ENCODE measurements at places on chromosomes 13 and 19. TPM values are rescaled to one million over a fixed set of nuclear protein-coding genes. Genes with fewer than 3 reads are reported as not detected.

The COMP gene
- total RNA-seq, result not detected

The SLC10A2 gene
- not detected for total RNA-seq

The ZNF559 gene
- total RNA-seq, result 13.5 TPM

The PROZ gene
- total RNA-seq, result not detected

The CEACAM4 gene
- not detected for total RNA-seq

The SARS2 gene
- 38.5 TPM for total RNA-seq

The FAM216B gene
- total RNA-seq, result not detected

DNA sequence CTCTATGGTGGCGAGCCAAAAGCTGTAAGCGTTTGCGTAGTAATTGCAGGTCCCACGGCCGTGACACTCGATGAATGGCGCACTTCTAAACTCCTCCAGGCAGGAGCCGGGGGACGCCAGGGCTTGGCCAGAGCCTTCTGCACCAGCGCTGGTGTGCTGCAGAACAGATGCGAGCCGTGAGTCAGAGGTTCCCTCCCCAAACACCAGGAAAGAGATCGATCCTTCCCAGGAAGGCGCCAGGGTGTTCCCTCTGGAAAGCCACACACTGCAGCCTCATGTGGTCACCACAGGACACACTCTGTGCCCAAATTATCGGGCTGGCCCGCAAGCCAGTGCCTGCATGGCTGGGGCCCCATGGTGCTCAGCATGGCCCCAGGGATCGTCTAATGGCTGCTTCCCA lies 154.6 kb downstream of the COL4A1 start:
- no peak overlapping the region for H3K27ac ChIP-seq
- H3K36me3 ChIP-seq, result peaks cover 36% of the 10 kb centered on the region
- H3K4me3 ChIP-seq, result no peak overlapping the region
- H3K4me1 ChIP-seq, result no peaks in the 10 kb centered on the region

DNA sequence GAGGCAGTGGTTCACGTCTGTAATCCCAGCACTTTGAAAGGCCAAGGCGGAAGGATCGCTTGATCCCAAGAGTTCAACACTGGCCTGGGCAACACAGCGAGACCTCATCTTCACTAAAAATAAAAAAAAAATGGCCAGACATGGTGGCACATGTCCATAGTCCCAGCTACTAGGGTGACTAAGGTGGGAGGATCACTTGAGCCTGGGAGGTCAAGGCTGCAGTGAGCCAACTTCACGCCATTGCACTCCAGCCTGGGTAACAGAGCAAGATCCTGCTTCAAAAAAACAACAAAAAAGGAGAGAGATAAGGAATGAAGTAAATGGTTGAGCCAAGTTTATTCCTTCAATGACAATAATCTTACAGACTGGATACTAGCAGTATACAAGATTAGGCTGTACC lies 21.3 kb downstream of the TBC1D4 start:
- H3K4me1 ChIP-seq, result no peaks in the 10 kb centered on the region
- H3K36me3 ChIP-seq, result no peaks in the 10 kb centered on the region
- H3K27me3 ChIP-seq, result no peaks in the 10 kb centered on the region
- H3K27ac ChIP-seq, result no peak overlapping the region
- H3K4me3 ChIP-seq, result no peak overlapping the region

DNA sequence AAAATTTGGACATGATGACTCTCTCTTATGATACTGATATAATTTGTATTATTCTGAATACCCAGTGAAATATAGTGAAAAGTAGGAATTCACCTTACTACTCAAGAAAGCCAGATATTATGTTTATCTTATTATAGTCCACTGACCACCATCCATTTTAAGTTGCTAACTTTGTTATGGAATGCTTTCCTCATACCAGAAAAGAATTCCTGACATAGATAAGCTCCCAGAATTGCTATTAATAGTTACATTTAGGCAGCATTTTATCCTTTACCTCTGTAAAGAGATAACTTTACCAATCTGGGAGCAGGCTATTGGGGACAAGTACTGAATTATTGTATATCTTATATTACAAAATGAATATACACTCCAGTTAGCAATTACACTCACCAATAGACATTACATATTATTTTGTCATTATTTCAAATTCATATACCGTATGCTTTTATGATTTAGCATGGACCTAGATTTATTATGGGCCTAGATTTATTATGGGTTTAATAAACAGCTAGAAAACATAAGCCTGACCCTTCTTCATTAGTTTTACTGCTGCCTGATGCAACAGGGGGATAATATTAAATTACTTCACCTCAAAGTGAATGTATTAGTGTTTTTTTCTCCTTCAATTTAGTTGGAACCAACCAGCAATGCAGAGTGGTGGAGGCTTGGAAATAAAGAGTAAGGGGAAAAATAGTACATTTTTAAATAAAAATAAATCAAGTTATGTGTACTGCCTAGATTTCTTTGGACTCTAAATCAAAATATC lies 1886.1 kb downstream of the PCDH9 start:
- no peak overlapping the region for H3K4me3 ChIP-seq
- no peaks in the 10 kb centered on the region for H3K4me1 ChIP-seq
- no peak for DNase-seq

- H3K4me3 ChIP-seq, result no peak overlapping the region
- H3K27me3 ChIP-seq, result no peaks in the 10 kb centered on the region
- H3K36me3 ChIP-seq, result peaks cover 2% of the 10 kb centered on the region
- no peak for DNase-seq
- H3K27ac ChIP-seq, result no peak overlapping the region
- H3K4me1 ChIP-seq, result no peaks in the 10 kb centered on the region
Measured at GRCh38 chr13:98409281-98409680, 167.6 kb downstream of the STK24 start.

GRCh38 chr13:113611996-113612395 lies 27.4 kb downstream of the TFDP1 start:
- H3K36me3 ChIP-seq, result no peaks in the 10 kb centered on the region
- no peaks in the 10 kb centered on the region for H3K4me1 ChIP-seq
- H3K4me3 ChIP-seq, result no peak overlapping the region
- no peak overlapping the region for H3K27ac ChIP-seq

GRCh38 chr19:18231775-18232174 lies 5.5 kb upstream of the PDE4C start:
- no peaks in the 10 kb centered on the region for H3K4me1 ChIP-seq
- no peak overlapping the region for H3K27ac ChIP-seq
- H3K36me3 ChIP-seq, result no peaks in the 10 kb centered on the region
- no peaks in the 10 kb centered on the region for H3K27me3 ChIP-seq

DNA sequence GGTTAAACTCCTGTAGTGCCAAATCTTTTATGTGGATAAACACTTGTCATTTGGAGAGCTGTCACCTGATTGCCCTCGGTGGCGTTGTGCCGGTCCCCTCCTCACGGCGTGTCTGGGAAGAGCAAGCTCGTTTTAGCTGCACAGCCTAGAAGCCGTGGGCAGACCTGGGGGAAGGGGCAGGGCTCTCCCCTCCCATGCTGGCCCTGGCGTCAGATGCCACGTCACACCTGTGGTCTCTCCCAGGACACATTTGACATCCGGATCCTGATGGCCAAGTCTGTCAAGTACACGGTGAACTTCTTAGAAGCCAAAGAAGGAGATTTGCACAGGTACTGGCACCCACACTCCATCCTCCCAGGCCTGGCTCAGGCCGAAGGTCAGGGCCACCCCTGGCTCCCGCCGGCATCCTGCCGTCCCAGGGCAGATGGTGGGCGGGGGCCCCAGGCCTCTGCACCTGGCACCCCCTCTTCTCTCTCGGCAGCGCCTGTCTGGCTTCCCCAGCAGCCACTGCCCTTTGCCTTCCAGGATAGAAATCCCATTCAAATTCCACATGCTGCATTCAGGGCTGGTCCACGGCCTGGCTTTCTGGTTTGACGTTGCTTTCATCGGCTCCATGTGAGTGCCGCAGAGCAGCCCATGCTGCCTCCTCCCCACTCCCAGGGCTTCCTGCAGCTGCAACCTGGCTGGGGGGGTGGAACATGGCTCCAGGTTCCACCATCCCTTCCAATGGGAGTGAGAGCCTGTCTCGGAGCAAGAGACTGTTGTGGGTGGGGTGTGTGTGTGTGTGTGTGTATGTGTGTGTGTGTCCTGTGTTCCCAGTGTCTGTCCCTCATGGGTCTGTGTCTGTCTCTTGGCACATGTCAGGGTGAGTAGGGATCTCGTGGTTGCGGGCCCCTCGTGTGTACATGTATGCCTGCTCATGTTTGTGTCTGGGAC lies 8.8 kb downstream of the YIPF2 start:
- H3K4me3 ChIP-seq, result no peak overlapping the region
- no peak for DNase-seq
- H3K27me3 ChIP-seq, result no peaks in the 10 kb centered on the region

DNA sequence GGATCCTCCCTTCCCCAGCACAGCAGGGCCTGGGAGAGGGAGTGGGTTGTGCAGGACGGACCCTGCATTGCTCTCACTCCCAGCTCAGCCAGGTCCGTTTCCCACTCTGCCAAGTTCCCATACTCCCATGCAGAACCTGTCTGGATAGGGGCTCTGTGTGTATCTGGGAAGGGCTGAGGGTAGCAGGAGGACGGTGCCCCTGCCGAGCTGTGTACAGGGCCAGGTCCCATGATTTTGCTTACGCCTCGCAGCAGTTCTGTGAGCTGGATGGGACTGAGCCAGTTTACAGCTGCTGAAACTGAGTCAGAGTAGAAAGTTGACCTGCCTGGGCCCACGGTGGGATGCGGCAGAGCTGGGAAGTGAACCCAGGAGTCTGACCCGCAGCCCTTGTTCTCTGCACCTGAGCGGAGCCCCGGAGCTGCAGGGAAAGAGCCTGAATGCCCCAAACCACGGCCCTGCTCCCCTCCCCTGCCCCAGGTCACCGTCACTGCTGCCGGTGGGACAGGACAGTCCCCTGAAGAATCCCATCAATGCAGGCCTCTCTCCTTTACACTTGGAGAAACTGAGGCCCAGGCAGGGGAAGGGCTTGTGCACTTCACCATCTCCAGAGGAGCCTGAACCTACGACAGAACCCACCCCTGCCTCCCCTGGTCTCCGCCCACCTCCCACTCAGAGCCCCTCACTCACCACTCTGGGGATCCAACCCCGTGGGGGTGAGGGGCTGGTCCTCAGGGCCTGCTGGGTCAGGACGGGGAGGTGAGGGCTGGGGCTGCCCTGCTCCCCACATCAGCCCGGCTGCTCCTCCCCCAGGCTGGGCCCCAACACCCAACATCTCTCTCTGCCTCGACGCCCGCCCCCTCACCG lies 3.5 kb downstream of the LILRB5 start:
- DNase-seq, result no peak
- peaks cover 4% of the 10 kb centered on the region for H3K4me1 ChIP-seq
- H3K27me3 ChIP-seq, result no peaks in the 10 kb centered on the region
- no peak overlapping the region for H3K4me3 ChIP-seq
- no peak overlapping the region for H3K27ac ChIP-seq
- no peaks in the 10 kb centered on the region for H3K36me3 ChIP-seq

DNA sequence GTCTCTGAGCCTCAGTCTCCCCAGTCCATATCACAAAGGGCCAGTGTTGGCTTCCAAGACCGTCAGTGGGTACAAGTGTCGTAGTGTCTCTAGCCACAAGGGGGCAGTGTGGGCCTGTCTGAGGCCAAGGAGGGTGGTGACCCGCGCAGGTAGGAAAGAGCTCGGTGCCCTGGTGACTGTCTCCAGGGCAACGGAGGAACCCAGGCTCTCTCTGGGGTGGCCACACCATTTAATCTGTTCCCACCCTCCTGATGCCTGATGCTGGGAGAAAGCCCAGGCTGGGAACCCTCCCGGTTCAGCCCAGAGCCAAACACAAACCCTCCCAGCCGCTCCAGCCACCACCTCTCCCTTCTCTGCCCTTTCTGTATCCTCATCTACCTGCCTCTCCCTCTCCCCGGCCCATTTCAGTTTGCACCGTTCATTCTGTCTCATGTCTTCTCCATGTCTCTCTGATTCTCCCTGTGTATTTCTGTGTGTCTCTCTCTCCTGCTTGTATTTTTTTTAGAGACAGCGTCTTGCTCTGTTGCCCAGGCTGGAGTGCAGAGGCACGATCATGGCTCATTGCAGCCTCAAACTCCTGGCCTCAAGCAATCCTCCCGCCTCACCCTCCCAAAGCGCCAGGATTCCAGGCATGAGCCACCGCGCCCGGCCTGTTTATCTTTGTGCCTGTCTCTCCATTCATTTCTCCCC lies 17.5 kb upstream of the MEIS3 start:
- no peaks in the 10 kb centered on the region for H3K36me3 ChIP-seq
- no peak overlapping the region for H3K27ac ChIP-seq
- no peak overlapping the region for H3K4me3 ChIP-seq
- peaks cover 2% of the 10 kb centered on the region for H3K27me3 ChIP-seq
- DNase-seq, result peak; percentile 55
- no peaks in the 10 kb centered on the region for H3K4me1 ChIP-seq

DNA sequence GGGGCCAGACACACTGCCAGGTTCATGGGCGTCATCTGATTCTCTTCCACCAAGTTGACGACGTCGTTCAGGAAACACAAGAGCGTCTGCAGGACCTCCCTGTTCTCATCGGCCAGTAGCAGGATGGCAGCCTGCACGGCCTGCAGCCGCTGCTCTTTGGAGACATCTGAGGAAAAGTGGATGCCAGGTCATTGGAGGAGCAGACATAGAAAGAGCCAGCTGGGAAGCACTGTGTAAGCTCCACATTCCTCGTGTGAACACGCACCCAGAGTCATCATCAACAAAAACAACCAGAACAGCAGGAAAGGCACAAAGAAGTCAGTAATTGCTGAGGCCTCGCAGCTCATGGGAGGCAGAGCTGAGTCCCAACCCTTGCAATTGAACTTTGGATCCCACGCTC lies 96.5 kb downstream of the KL start:
- H3K4me1 ChIP-seq, result peaks cover 21% of the 10 kb centered on the region
- no peaks in the 10 kb centered on the region for H3K27me3 ChIP-seq
- no peak overlapping the region for H3K27ac ChIP-seq
- no peak for DNase-seq

- DNase-seq, result no peak
- H3K27me3 ChIP-seq, result no peaks in the 10 kb centered on the region
- H3K27ac ChIP-seq, result no peak overlapping the region
- H3K4me3 ChIP-seq, result no peak overlapping the region
- H3K4me1 ChIP-seq, result peaks cover 6% of the 10 kb centered on the region
Measured at GRCh38 chr19:45162608-45163143, 1.9 kb upstream of the NKPD1 start.

GRCh38 chr13:76129305-76130000 lies 493.3 kb downstream of the LMO7 start:
- H3K4me1 ChIP-seq, result no peaks in the 10 kb centered on the region
- no peaks in the 10 kb centered on the region for H3K27me3 ChIP-seq
- no peak overlapping the region for H3K4me3 ChIP-seq
- DNase-seq, result no peak
- H3K27ac ChIP-seq, result no peak overlapping the region
- no peaks in the 10 kb centered on the region for H3K36me3 ChIP-seq

GRCh38 chr13:94343243-94343585 lies 136.3 kb downstream of the DCT start:
- no peak for DNase-seq
- H3K4me3 ChIP-seq, result no peak overlapping the region
- H3K27ac ChIP-seq, result no peak overlapping the region
- H3K27me3 ChIP-seq, result no peaks in the 10 kb centered on the region

GRCh38 chr19:54415208-54415900 lies at the start of gene TTYH1:
TTYH1 (plus strand) TSS chr19:54415464; CDS start chr19:54415553, 89 bp downstream.
- no peak for DNase-seq
- no peak within 1 kb of the TSS for H3K27ac ChIP-seq
- H3K27me3 ChIP-seq, result peaks cover 35% of the 10 kb centered on the region
- no peak within 1 kb of the TSS for H3K4me3 ChIP-seq
- no peaks in the 10 kb centered on the region for H3K4me1 ChIP-seq

GRCh38 chr19:17743874-17744580 lies 7.2 kb upstream of the FCHO1 start:
- H3K36me3 ChIP-seq, result no peaks in the 10 kb centered on the region
- H3K27ac ChIP-seq, result no peak overlapping the region
- peaks cover 2% of the 10 kb centered on the region for H3K27me3 ChIP-seq
- peaks cover 4% of the 10 kb centered on the region for H3K4me1 ChIP-seq
- no peak overlapping the region for H3K4me3 ChIP-seq
- DNase-seq, result peak; percentile 40
